ENCODE measurements at places on chromosomes 11 and 22.

DNA sequence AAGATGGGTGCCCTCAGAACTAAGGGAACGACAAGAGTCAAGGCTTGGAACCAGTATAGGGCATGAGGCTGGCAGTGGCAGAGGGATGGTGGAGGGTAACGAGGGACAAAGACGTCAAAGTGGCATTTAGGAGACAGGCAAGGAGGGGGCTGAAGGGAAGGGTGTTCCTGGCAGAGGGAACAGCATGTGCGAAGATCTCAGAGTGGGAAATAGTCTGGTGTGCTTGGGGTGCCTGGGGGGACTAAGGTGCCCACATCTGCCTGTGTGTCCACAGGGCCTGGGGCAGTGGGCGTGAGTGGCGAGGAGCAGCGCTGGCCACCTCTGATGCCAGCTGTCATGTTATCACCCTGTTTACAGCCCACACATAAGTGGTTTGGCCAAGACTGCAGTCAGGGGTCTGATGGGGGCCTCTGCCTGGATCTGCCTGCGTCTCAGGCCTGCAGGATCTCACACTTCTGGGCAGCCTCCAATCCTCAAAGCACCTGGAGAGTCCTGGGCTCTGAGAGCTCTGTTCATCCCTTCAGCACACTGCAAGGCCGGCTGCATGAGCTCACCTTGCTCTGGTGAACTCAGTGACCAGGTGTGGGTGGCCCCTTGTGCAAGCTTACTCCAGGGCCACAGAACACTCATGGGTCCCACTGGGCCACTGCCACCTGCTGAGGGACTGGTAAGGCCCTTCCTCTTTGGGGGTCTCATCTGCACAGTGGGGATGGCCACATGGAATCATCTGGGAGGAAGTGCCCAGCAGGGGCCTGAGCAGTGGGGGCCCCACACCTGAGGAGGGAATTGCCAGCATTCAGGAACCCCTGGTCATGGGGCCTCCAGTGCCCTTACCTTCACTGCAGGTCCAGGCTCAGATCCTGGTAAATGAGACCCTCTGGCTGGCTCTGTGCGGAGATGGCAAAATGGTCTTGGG, 89.7 kb upstream of the SHISAL1 start:
- DNase-seq = no peak

DNA sequence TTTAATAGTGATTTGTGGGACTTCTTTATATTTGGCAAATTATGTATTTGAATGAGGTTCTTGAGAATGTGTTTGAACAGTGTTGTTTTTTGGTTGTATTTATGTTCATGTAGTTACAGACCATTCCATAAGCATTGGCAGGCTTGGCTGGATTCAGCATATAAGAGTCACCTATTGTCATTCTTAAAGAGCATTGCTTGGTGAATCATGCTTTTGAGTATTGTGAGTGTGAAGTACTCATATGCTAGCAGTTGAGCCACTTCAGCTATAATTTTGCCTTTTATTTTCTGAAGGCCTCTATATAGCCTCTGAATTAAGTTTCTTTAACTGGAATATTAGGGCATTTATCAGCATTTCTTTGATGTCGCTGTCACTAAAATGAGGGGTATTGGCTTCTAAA, 110.0 kb upstream of the GAL start:
- DNase-seq = peak; percentile 57

GRCh38 chr11:41237382-41237781, 222.1 kb downstream of the LRRC4C start:
- no peak for DNase-seq

DNA sequence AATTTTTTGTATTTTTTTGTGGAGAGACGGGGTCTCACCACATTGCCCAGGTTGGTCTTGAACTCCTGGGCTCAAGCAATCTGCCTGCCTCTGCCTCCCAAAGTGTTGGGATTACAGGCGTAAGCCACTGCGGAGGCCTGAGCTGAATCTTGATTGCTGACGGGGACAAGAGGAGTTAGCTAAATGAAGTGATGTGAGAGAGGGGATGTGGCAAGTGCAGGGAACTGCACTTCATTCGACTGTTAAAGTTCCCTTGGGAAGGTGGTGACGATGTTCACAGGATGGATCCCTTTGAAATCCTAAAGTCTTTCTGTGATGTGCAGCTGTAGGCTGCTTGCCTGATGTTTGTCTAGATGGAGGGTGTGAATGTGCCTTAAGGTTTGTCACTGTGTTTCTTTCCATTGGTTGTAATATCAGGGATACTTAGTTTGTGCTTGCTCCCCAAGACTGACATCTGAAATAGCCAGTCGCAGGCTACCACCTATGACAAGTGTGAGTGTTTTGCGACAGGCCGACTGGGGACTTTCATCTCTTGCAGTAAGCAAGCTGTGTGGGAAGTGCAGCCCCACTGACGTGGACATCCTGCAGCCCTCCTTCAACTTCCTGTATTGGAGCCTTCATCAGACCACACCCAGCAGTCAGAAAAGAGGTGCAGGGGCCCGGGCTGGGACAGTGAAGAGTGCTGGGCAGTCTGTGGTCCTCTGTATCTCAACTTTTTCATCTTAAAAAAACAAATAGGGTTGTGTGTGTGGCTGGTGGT, 19.6 kb upstream of the CCDC134 start:
- no peak for DNase-seq

GRCh38 chr11:92453055-92453454, 228.4 kb downstream of the FAT3 start:
- DNase-seq = peak; percentile 40

- no peak for DNase-seq
Measured at GRCh38 chr11:114297806-114298709, 1.9 kb downstream of the NNMT start.

DNA sequence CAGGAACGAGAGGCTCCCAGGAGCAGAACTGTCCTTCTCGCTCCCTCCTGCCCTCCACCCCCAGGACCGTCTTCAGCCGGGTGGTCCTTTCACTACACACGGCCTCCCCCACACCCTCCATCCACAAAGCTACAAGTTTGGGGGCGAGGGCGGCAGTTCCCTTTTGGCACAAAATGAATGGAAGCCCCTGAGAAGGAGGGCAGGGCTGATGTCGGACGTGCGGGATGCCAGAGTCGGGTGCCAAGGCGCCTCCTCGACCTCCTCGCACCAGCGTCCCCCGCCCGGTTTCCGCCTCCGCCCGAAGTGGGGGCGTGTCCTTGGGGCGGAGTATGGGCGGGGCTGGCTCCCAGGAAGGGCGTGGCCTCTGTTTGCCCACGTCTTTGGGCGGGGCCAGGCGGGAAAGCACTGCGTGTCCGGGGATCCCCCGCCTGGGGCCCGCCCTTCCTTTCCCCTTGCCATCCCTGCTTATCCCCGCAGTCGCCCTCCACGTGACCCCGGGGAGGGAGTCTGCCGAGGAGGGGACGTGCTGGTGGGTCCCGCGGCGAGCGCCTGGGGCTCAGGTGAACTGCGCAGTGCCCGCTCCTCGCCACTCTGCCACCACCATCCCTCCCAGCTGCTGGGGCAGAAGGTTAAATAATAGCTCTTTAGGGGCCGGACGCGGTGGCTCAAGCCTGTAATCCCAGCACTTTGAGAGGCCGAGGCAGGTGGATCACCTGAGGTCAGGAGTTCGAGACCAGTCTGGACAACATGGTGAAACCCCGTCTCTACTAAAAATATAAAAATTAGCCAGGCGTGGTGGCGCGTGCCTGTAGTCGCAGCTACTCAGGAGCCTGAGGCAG, 937 bp upstream of the EFEMP2 start:
- peak; percentile 98 for DNase-seq

- no peak for DNase-seq
Measured at GRCh38 chr22:37184380-37184755, 3.7 kb downstream of the C1QTNF6 start.

DNA sequence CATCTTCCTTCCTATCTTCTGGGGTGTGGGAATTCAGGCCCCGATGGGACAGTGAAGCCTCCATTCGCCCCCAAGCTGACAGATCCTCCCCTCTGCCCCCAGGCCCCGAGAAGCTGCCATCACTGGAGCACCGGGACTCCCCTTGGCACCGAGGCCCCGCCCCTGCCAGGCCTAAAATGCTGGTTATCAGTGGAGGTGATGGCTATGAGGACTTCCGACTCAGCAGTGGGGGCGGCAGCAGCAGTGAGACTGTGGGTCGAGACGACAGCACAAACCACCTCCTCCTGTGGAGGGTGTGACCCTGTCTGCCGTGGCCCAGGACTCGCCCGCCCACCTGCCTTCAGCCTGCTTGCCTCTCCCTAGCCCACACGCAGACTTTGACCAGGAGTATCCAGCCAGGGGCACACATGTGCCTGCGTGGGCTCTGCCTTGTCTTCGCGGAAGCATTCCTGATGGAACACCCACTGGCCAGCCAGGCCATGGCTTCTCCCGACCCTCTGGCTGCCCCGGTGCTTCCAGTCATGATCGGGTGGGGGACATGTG, 8.6 kb upstream of the RELT start:
- DNase-seq = no peak

DNA sequence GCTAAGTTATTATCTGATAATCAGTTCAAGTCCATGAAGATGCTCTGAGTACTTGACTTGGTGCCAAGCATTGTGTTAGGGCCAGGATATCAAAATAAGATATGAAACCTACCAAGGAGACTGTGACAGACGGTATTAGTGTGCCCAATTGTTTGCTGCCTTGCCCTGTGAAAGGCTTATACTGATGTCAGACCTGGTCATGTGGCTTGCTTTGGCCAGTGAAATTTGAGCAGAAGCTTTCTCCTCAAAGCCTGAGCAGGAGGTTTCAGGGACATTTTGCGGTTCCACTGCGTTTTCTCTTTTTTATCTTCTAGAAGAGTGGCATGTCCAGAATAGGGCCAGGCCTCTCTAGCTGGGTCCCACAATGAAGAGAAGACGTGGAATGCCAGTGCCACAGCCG, 15.8 kb upstream of the PKNOX2 start:
- no peak for DNase-seq

- no peak for DNase-seq
Measured at GRCh38 chr22:35043934-35044319, 22.0 kb upstream of the ISX start.

DNA sequence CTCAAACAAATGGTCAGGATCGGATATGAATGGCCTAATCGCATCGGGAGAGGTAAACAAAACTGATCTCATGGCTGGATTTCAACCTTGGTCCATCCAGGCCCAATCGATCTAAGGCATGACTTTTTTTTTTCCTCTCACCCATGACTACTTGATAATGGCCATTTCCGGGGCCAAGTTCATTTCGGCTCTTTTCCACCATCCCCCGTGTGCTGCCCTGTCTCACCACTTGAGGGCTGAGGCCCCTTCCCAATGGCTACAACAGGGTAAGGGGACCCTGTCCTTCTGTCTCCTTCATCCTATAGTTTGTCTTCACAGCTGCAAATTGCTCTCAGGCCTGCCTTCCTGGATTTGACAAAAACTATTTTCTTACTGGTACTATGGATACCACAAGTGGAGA, 26.7 kb downstream of the GRAP2 start:
- no peak for DNase-seq

DNA sequence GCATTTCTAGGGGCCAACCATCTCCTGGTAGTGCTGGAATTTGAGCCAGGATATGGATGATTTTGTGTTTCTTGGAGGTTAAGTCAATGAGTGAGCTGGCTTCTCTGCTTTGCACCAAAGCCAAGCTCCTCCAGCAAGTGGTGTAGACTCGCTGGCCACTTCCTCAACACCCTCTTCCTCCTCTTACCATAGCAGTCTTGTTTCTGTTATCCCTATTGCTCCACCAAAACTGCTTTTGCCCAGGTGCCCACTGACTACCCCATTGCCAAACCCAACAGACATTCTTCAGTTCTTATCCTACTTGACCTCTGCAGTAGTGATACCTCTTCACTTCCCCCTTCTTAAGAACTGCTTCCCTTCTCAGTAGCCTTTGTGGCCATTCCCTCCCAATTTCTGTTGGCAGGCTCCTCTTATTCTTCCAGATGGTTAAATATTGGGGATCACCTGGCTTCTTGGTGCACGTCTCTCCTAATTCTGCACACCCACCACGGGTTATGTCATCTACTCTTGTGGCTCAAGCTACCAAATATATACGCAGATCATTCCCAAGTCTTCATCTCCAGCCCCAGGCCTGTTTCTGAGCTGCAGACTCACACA, 7.0 kb upstream of the PRG2 start:
- no peak for DNase-seq

DNA sequence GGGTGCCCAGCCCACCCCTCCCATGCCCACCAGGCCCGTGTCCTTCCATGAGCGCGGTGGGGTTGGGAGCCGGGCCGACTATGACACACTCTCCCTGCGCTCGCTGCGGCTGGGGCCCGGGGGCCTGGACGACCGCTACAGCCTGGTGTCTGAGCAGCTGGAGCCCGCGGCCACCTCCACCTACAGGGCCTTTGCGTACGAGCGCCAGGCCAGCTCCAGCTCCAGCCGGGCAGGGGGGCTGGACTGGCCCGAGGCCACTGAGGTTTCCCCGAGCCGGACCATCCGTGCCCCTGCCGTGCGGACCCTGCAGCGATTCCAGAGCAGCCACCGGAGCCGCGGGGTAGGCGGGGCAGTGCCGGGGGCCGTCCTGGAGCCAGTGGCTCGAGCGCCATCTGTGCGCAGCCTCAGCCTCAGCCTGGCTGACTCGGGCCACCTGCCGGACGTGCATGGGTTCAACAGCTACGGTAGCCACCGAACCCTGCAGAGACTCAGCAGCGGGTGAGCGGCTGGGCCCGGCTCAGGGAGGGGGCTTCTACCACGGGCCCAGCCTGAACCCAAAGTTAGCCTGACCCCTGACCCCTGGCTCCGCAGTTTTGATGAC, 3.0 kb downstream of the PKP3 start:
- no peak for DNase-seq

- no peak for DNase-seq
Measured at GRCh38 chr11:114090976-114091375, 31.5 kb downstream of the ZBTB16 start.

DNA sequence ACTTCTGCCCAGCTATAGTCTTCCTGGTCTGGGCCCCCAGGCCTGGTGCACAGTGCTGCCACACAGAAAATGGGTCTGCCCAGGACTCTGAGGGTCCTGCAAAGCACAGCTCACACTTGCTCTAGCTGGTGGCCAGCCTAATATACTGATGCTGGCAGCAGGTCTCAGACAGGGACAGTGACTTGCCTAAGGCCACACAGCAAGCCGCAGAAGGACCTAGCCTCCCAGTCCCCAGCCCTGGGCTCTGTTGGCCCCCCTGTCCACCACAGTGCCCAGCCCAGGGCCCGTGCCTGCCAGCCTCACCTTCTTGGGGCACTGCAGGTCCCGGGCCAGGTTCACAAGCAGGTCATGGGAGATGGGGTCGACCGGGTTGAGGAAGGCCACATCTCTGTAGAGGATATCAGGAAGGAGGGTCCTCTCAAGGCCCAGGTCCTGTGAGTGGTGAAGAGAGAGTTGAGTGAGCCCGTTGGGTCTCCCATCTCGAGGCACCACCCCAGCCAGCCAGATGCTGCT, 3.3 kb downstream of the LRRC75B start:
- no peak for DNase-seq

GRCh38 chr11:63573881-63574855, 11.0 kb upstream of the PLAAT2 start:
- DNase-seq = no peak

- no peak for DNase-seq
Measured at GRCh38 chr22:17443405-17444203, 74.3 kb downstream of the CECR2 start.
